NCI-H526 (cell line): ENCODE measurements at places on chromosomes 2 and 18.
A peak's percentile ranks its signal among the peaks of the same experiment; 100 is the strongest.

DNA sequence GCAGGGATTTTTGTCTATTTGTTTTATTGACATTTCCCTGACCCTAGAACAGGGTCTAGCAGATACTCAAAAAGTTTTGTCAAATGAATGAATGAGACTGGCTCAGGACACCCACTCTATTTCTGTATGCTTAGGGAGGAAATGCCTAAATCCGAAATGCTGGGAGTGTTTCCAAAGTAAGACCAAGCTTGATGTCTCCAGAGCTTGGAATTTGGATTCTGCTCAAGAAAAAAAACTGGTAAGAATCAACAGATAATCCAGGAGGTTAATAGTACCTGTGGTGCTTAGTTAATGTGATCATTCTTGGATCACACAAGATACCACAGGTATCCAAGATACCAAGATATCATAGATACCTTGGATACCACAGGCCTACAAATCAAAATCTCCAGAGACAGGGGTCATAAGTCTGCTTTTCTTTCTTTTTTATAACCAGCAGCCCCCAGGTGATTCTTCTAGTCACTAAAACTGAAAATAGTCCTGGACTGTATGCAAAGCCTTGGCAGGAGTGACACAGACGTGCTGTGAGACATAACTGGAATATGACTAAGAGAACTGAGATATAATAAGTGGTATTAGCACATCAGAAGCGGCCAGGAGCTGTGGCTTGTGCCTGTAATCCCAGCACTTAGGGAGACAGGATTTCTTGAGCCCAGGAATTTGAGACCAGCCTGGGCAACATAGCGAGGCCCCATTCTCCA, 39.9 kb upstream of the SP3 start:
- DNase-seq = no peak

DNA sequence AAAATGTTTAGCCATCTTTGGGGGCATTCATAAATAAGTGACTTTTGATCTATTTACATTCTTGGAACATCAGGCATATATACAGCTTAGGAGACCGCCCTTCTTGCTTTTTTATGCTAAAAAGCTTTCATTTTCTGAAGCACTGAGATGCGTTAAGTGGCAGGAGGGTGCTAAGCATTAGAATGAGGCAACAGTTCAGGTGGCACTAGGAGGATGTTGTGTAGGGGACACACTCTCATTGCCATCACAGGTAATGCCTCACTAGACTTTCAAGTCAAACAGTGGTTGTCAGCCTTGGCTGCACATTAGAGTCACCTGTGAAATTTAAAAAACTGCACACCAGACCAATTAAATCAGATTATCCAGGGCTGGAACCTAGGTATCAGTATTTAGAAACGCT, 39.1 kb downstream of the EHBP1 start:
- no peak for DNase-seq

DNA sequence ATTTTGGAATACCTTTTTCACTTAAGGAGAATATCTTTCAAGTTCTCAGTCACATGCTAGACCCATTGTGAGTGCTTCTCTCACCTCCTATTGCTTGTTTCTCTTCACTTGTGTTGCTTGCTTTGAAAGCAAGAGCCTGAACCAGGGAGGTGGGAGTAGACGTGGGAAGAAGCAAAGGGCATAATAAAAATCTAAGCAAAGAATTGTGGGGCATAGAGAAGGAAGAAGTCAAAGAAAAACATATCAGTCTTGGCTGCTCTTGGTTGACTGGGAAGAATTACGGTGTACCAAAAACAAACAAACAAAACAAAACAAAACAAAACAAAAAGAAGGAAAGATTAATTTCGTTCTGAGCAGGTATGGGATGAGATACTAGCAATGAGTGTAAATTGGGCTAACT, 48.9 kb upstream of the ACVR1 start:
- DNase-seq = no peak

DNA sequence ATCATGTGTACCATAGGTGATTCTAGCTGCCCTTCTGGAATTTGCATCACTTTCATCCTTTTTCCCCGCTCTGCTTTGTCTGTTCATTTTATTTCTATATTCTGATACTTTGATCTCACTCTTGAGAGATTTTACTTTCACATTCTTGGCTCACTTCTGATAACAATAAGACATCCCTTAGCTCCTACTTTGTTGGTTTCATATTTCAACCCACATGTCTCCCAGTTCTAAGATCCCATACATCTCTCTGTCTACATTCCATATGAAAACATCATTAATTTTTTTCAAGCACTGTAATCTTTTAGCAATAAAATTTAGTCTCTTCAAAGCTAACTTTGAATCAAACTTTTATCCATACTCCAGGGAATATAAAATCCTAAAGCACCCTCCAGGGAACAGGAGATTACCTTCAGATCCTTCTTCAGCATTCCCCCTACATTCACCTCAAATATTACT, 75.6 kb downstream of the COL3A1 start:
- no peak for DNase-seq

DNA sequence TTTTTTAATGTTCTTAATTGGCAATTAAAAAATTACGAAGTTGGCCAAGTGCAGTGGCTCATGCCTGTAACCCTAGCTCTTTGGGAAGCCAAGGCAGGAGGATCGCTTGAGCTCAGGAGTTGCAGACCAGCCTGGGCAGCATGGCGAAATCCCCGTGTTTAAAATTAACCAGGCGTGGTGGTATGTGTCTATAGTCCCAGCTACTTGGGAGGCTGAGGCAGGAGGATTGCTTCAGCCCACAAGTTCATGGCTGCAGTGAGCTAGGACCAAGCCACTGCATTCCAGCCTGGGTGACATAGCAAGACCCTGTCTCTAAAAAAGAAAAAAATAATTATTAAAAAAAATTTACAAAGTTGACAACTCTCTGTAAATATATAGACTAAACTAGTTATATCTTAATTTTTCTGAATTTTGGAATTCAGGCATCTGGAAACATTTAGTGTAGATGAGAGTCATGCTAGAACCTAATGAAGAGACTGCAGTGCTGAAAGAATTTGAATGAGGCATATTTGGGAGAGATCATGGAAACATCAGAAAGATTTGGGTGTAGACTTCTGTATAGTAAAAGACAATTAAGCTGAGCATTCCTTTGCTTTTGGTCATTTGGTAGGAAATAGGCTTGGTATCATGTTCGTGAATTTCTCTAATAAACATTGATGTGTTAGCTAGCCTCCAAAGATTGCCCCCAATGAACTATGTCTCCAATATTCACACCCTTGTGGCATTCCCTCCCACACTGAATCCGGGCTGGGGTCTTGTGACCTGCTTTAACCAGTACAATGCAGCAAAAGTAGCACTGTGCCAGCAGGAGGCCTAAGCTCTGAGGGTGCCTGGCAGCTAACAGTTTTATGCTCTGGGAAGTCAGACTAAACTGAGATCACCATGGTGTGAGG, 4.2 kb upstream of the ROCK1 start:
- DNase-seq = no peak

DNA sequence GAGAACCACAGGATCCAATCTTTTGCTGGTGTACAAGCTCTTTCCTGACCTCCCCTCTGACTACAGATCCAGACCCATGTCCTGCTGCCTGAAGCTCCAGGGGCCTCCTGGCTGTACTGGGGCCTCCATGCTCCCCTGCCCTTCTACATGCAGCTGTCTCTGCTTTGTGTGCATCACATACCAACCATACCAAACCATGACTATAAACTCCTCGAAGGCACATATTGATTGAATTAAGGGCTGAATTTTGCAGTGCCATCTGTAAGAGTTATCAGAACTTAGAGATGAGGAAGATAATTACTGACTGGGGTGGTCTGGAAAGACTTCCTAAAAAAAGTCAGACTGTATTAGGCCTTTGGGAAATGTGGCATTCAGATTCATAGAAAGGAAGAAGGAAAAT, 139.9 kb upstream of the CXCR4 start:
- no peak for DNase-seq

DNA sequence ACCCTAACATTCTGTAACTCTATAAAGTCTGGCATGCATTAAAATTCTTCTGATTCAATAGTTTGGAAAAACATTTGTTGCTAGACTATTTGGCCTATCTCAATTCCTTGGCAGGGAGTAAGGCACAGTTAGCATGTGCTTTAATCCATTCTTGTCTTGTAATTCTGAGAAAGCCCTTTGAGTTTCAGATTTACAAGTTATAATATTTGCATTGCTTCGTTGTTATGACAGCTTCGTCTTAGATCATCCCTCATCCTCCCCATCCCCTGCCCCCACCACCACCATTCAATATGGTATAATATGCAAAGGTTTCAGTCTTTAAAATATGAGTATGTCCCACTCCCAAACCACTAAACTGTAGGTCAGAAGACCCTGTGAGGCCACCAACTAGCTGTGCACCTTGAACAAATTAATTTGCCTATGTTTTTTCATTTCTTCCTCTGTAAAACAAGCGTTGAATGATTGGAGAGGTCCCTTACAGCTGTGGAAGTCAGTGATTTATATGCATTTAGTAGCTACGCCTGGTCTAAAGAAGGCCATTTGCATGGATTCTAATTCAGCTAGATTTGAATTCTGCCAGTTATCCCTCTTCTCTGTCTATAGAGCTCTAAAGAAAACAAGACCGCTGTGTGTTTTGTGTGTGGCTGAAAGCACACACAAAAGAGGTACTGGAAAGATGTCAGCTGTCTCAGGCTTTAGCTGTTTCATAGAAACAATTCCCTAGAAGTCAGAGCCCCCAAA, 591 bp downstream of the C2orf80 start:
- peak; percentile 53 for DNase-seq

DNA sequence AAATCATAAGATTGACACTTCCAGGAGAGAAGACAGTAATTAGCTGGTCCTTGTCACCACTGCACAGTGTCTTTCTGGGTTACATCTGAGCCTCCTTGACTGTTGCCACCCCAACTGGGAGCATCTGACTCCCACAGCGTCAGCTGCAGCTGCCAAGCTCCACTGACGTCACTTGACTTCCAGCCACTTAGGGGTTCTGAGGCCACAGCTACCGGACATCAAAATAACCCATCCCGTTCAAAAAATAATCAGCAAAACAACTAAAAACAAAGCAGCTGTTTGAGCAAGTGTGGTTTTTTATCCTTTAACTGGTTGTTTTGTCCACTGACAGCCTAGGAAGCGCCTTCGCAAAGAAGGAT, 206.5 kb upstream of the AGAP1 start:
- no peak for DNase-seq

DNA sequence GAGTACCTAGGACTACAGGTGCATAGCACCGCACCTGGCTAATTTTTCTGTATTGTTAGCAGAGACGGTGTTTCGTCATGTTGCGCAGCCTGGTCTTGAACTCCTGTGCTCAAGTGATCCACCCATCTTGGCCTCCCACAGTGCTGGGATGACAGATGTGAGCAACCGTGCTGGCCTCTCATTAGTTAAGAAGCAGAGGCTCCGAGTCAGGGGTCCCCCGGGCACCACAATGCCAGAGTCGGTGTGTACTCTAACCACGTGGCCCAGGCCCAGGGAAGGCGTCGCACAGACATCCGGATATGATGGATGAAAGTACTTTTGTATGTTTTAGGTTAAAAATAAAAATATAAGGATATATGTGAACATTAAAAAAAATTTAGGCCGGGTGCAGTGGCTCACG, 28.3 kb upstream of the HPCAL1 start:
- no peak for DNase-seq

- no peak for DNase-seq
Observed at GRCh38 chr18:22484471-22484870, 66.8 kb upstream of the CTAGE1 start.

GRCh38 chr18:62576271-62576670, 53.4 kb downstream of the ZCCHC2 start:
- DNase-seq = no peak

- no peak for DNase-seq
Observed at GRCh38 chr2:21559351-21559750, 435.6 kb downstream of the TDRD15 start.

GRCh38 chr18:79395761-79396404, at the start of gene NFATC1:
TSS of gene NFATC1 (plus strand) at chr18:79395930. CDS start at chr18:79396225, 295 bp downstream.
- peak; percentile 87 for DNase-seq

GRCh38 chr2:75142081-75142480, 57.2 kb downstream of the TACR1 start:
- DNase-seq = no peak

DNA sequence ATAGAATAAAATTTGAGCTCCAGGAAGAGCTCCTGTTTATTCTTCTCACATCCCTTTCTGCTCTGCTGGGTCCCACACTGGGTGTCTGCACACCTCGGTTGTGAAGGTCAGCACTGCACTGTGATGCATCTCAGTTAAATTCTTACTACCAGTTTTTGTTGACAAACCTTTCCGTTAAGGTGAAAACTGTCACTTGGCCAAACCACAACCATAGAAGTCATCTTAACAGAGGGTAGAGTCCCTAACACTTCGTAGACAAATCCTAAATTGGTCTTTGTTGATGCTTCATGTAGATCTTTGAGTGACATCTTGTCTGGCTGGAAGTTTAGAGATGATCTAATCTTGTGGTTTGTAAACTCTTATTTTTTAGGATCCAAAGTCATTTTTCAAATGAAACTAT, 167.4 kb upstream of the MAP3K20 start:
- no peak for DNase-seq

DNA sequence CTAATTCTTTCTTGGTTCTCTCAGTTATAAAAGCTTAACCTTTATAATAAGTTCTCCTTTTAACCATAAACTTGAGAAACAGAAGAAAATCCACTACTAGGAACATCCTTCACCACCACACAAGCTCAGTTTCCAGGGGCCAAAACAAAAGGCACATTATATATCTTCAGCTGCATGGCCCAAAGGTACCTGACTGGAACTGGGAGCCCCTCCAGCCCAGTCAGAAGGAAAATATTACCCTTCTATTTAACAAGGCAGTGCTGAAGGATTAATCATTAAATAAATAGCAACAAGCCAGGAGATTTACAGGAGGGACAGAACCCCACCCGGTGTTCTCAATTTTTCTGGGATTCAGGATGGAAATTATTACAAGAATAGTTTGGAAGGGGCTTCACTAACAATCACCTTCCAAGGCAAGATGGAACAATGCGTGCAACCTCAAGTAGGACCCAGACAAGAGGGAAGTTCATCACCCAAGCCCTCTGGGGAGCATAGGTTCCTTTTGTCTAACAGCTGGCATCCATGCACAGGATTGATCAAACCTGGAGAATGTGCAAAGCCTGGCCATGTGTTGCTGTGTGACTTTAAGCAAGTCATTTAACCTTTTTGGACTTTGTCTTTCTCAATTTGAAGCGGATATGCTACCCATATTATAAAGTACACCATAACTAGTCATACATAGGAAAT, 159.6 kb upstream of the SETBP1 start:
- no peak for DNase-seq

- DNase-seq = no peak
Observed at GRCh38 chr2:156959481-156959880, 298.0 kb upstream of the GALNT5 start.

DNA sequence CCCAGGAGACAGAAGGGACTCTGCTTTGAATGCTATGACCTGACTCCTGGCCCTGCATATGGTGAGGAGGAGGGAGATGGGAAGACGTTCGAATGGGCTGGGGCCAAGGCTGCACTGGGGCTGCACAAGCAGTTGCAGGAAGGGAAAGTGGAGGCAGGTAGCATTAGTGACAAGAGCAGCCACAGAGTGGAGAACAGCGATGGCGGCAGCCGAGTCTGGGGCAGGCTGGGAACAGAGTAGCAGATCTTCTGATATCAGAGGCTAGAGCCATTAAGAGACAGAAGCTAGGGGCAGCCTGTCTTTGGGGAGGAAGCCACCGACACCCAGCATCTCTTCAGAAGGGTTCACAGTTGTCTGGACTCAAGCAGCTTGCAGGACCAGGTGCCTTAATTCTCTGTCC, 50.1 kb downstream of the ST3GAL5 start:
- no peak for DNase-seq

GRCh38 chr2:150051004-150051403, 436.5 kb downstream of the RND3 start:
- DNase-seq = no peak

- DNase-seq = no peak
Observed at GRCh38 chr2:151975460-151976414, 123.1 kb downstream of the CACNB4 start.
